CD4-positive, alpha-beta memory T cell (primary cell): ENCODE measurements at places on chromosomes 16 and 17. TPM values are rescaled to one million over a fixed set of nuclear protein-coding genes. Genes with fewer than 3 reads are reported as not detected.

Gene LLGL2
- total RNA-seq = 40.1 TPM

DNA sequence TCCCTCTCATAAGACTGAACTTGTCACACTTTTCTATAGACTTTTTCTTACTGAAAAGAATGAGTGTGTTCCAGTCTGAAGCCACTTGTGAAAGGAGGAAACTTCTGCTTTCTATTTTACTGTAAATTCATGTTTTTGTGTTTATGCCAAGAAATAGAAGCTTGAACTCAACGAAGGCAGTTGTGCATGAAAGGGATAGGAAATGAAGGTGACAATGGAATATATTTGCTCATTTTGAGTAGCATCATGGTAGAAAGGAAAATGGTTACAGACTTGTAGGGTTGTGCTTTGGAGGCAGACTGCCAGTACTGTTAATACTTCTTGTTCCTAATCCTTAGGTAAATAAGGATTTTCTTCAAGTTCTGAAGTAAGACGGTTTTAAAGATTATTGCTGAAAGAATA, 8.1 kb downstream of the CLTC start:
- no peak for DNase-seq

DNA sequence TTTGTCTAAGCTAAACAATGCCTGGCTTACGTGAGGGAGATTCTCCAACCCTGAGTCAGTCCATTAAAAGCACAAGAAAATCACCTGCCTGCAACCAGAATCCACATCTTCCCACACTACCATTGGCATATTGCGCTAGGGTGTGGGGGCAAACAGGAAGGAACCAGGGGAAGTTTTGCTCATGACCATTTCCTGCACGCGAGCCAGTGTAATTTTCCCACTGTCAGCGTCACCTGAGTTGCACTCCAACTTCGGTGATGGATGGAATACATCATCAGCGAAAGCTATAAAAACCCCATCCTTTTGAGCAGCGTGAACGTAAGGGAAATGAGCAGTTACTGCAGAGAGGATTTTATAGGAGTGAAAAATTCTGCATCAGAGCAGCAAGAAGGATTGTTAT, 167.9 kb upstream of the NOL11 start:
- no peak for DNase-seq

DNA sequence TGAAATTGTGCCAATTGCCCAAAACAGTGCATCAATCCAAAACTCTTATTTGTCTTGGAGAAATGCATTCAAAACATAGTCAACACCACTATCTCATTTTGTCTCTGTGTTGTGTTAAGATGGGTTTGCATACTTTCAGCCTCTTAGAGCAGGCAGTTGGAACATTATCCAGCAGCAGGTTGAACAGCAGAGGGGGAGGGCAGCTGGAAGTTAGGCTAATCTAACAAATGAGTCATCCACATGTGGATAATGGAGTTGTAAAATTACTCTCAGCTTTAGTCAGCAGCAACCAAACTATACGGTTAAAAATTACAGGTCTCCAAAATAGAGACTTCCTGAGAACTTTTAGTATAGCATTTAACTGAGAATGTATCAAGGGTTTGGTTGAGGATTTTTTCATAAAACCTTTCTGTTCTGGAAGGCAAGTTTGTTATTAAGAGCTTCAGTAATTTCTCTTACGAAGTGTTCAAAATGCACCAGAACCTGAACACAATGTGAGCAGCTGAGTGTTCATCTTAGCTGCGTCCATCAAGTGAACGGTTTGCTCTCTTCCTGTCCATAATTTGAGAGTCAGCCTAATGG, 46.3 kb downstream of the PRKCA start:
- DNase-seq = no peak

DNA sequence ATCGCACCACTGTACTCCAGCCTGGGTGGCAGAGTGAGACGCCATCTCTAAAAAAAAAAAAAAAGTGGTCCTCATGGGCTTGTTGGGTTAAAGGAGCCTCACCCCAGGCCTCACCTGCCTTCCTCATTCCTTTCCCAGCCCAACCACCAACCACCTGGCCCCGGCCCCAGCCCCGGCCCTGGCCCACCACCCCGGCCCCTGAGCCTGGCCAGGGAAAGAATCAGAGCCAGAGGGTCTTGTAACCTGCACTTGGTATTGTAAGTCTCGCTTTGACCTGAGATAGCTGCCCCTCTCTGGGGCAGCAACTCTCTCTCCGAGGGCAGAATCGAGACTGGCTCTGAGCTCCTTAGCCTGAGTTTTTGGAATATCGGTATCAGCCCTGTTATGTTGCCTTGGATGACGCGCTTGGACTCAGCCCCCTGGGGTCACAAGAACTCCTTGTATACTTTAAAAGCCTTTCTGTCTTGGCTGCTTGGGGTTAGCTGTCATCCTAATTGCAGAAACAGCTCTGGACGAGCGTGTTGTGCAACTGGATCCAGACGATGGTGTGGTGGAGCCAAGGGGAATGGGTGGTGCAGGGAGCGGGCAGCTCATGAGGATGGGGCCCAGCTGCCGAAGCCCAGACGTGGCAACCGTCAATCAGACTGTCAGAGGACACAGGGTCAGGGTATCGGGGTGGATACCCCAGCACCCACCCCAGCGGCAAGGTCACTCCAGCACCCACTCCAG, 14.6 kb downstream of the SMTNL2 start:
- DNase-seq = no peak

DNA sequence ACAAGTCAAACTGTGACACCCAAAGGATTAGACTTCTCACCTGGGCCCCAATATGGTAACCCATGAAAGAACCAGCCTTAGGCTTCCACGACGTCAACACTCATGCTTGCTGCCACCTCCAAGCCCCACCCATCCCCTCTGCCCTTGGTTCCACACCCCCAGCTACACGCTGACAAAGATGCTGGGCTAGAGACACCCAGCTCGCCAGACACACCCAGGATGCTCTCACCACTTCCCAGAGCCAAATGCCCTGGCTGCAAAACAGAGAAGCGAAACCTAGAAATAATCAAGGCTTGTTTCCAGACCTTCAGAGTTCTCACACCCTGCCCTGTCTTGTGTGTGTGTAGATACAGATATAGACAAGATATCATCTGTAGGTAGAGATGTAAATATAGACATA, 26.0 kb upstream of the ADCY9 start:
- peak; percentile 88 for DNase-seq

GRCh38 chr17:13135506-13135905, 117.7 kb upstream of the ELAC2 start:
- DNase-seq = no peak

Gene ZC3H7A
- 92.1 TPM for total RNA-seq

DNA sequence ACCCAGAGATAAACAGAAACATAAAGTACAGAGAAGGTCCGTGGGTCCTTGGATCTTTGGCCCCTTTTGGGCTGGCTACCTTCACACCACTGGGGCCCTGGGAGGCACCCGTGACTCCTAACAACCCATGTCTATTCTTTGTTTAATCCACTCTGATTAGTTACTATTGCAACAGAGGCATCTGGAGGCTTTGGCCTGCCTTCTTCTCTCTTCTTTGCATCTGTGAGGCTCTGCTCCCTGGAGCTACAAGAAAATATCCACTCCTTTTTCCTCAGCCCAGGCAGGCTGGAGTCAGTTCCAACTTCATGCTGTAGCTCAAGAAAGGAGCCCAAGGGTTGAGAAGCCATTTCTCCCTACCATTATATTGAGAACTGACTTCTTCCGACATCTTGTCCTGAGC, 9.5 kb upstream of the CMIP start:
- DNase-seq = no peak

DNA sequence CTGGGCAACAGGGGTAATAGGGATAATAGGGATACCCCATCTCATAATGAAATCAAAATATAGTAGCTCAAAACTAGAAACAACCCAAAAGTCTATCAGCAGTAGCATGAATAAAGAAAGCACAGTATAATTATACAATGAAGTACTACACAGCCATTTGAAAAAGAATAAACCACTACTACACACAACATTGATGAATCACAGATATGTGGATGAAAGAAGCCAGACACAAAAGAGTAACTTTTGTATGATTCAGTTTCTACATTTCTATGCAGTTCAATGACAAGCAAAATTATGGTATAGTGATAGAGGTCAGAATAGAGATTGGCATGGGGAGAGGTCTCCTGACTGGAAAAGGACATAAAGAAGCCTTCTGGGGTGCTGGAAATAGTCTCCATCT, 2.8 kb upstream of the HOXB13 start:
- no peak for DNase-seq

Gene CCL4L2
- total RNA-seq = not detected

DNA sequence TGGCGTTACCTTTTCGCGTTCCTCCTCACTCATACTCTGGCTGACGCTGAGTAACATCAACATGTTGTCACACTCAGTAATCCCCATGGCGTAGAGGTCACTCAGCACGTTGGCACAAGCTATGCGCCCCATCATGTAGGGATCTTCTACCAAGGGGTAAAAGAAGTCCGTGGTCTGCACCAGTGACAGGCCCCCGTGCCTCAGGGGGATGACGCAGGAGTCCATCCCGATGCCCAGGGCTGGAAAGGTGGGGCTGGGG, 596 bp downstream of the SEPHS2 start:
- no peak for DNase-seq

DNA sequence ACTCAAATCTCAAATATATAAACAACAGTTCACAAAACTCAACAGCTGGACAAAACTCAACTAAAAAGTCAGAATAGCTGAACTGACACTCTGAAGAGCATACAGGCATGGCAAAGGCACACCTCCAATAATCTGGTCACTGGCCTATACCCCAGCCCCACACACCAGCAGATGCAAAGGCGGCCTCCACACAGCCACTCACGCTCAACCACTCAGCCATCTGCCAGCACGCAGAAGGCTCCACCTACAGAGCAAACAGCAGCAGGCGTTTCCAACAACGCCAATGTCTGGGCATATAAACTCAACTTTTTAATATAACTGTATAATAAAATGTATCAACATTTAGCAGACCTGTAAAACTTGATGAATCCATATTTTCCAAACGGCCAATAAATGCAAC, 17.2 kb downstream of the USP7 start:
- no peak for DNase-seq
